Epithelial cell of proximal tubule (primary cell): ENCODE measurements at places on chromosomes 11 and 22. TPM values are rescaled to one million over a fixed set of nuclear protein-coding genes. Genes with fewer than 3 reads are reported as not detected.

The MS4A4E gene
- not detected in 2 replicates for total RNA-seq

GRCh38 chr11:23205156-23205871, 345.0 kb upstream of the CCDC179 start:
- DNase-seq, result no peak

The EMSY gene
- 7.8 and 17.7 TPM in 2 replicates for total RNA-seq

The RNF141 gene
- total RNA-seq, result 18.2 and 21.7 TPM in 2 replicates

The HEPHL1 gene
- total RNA-seq, result not detected in 2 replicates

DNA sequence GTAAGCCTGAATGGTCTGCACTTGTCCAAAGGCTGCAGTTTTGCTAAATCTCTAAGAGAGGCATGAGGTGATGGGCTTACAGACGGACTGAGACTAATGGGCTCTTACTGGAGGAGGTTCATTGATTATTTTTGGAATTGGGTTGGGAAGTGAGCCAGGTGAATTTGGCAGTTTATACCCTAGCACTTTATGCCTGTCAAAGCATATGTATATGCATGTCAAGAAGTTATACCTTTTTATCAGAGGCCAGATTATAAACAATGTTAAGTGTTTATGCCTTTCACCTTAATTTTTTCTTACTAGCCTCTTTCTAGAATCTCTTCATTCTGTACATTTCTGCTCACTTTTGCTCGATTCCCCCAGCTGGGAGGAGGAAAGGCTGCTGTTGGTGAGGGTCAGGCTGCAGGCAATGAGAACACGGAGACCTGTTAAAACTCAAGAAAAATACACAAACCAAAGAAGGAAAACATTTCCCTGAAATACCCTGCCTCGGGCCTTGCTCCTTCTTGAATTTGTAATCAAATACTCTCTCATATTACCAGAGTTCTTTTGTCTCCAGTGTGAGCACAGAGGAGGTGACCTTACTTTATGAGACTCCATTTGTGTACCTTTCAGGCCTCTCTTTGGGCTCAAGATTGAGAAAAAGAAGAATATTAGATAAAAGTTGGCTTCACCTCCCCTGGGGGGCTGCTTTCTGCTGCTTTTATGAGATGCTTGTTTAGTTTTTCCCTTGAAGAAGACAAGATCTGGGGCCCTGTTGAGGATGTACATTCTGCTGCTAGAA, 19.6 kb downstream of the NAT10 start:
- DNase-seq, result no peak
